ENCODE measurements at places on chromosomes 7 and 10. TPM values are rescaled to one million over a fixed set of nuclear protein-coding genes. Genes with fewer than 3 reads are reported as not detected.

DNA sequence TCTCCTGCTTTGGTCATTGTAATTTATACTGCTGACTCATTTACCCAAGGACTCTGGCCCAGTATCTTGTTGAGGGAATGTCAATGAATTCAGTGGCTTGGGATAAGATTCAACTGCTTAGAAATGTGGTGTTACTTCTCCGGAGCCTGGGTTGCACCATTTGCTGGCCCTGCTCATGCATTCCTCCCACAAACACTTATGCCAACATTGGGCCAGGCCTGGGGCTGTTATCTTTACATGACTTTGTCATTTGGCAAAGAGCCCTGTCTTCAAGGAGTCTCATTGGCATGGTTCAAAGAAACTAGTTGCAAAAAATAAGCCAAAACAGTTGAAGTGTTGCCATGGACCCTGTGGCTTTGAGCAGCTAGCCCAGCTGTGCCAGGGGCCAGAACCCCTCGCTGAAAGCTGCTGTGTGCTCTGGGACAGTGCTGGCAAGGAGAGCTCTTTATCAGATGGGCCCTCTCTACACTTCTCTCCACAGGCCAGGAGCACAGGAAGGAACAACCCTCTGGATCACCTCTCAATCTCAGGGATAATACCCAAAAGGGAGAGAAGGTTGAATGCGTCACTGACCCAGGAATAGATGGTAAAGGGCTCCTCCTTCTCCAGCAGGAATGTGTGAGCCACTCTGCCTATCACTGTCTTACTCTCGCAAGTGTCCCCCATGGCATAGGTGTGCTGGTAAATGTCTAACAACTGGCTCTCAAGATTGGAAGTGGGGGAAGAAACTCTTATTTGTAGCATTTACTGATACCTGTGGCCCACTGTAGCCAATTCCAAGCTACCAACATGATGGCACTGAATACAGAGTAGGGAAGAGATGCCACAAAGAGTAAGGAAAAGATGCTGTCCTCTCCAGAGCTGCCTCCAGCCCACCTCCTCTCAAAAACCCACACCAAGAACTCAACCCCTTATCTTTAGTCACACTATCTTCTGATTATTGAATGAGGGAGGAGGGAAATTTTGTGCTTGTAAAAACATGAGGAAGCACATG lies 23.5 kb upstream of the PDE1C start:
- no peak for ATAC-seq

The NEBL gene
- total RNA-seq: not detected

- ATAC-seq: peak; percentile 94
Observed at GRCh38 chr10:17206210-17206709, 4.8 kb upstream of the TRDMT1 start.

The NACAD gene
- total RNA-seq: 1.3 TPM

DNA sequence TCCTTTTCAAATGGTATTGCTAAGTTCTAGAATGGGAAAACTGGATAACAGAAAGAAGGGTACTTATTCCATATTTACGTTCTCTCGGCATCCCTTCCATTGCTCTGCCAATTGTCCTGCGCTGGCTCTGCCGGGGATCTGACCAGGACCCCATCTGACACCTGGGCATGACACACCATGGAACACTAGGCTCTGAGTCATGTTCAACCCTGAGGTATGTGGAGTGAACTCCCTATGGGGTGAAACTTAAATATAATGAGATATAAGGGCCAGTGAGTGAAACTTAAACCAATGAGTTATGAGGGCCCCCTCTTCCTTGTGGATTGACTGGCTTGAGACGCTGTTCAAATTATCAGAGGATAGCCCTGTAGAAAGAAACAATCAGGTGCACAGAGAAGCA lies 55.1 kb upstream of the ZEB1 start:
- no peak for ATAC-seq

DNA sequence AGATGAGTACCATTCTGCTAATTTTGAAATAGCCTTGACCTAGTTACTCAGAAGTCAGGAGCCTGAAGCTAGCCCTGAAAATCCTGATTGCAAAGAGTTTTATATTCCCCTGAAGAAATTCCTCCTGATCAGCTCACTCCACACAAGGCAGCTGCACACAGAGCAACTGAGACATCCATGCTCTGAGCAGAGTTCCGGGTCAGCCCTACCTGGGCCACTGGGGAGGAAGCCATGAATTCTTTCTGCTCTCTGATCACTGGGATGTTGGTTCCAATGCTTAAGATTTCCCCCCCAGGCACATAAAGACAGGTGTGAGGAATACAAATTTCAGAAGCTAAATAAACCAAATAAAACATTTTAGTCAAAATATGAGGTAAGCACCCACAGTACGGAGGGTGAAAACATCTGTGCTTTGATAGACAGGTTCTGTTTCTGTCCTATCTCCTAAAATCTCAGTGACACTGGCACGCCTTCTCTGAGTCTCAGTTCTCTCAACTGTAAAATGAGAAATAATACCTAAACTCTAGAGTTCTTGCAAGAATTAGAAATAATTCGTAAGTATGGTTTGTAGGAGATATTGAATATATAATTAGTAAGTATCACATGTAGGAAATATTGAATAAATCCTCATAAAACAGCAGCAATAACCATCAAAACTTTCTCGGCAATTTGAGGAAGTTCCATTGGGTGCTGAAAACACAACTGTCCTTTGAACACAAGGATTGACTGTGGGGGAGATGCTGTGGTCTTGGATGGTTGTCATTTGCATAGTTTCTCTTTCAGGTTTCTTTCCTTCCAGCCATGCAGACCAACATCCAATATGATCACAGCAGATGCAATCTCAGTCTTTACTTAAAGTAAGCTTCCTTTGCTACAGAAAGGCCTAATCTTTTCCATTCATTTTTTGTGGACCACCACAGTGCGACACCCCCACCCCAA lies 133.0 kb upstream of the TNS3 start:
- ATAC-seq: no peak

GRCh38 chr10:125003146-125003900 lies 61.4 kb downstream of the ZRANB1 start:
- ATAC-seq: no peak

DNA sequence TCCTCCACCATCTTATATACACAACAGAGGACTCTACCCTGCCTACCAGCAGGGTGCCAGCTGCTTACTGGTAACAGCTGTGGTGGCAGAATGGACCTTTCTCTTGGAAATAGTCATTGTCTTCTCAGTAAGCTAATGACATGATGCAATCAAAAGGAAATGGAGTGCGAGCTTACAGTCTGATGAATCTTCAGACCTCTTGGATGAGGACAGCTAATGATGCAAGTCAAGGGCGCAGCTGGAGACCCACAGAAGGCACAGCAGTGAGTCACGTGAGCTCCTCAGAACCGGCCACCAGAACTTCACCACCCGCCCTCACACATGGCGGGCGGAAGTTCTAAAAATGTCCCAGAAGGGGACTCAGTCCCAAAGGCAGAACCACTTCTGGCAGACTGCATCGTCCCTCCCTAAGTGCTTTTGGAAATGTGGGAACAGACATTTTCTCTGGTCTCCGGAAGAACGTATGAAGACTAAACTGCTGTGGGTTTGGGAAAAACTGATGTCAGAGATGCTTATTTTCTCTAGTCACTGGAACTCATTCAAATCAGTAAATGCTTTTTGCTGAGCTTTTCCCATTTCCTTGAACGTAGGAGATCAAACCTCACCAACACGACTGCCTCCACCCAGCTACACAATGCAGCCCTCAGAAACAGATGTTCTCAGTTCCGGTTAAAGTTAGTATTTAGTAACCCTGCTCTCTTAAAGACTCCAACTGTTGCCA lies 96.4 kb downstream of the FAS start:
- ATAC-seq: peak; percentile 31

The VGF gene
- total RNA-seq: 0.48 TPM

DNA sequence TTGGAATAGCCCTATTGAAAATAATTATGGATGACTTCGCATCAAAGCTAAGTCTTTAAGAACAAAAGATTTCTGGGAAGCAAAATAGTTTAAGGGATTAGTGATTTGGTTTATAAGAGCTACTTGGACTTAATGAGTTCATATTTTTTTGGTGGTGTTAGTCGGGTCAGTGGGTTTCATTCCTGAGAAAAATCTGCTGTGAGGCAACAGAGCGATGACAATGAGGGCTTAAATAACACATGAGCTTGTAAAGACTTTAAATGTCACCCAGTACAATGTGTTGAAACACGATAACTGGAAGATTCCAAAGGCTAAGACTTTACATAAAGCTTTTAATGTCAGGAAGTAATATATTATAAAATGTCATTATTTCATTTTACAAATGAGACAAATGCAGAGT lies 178.8 kb downstream of the ARL4A start:
- ATAC-seq: no peak

The TRIL gene
- total RNA-seq: not detected

- no peak for ATAC-seq
Observed at GRCh38 chr7:144006029-144006691, 6.0 kb downstream of the OR6B1 start.

- ATAC-seq: no peak
Observed at GRCh38 chr7:124041439-124041838, 8.6 kb upstream of the TMEM229A start.

Measured in activated T-helper 17 cell treated with anti-CD3 and anti-CD28 coated beads, Interleukin-2, amount 50 U/mL, for 72 hours (primary cell).